ENCODE measurements at places on chromosomes 3 and 15.

DNA sequence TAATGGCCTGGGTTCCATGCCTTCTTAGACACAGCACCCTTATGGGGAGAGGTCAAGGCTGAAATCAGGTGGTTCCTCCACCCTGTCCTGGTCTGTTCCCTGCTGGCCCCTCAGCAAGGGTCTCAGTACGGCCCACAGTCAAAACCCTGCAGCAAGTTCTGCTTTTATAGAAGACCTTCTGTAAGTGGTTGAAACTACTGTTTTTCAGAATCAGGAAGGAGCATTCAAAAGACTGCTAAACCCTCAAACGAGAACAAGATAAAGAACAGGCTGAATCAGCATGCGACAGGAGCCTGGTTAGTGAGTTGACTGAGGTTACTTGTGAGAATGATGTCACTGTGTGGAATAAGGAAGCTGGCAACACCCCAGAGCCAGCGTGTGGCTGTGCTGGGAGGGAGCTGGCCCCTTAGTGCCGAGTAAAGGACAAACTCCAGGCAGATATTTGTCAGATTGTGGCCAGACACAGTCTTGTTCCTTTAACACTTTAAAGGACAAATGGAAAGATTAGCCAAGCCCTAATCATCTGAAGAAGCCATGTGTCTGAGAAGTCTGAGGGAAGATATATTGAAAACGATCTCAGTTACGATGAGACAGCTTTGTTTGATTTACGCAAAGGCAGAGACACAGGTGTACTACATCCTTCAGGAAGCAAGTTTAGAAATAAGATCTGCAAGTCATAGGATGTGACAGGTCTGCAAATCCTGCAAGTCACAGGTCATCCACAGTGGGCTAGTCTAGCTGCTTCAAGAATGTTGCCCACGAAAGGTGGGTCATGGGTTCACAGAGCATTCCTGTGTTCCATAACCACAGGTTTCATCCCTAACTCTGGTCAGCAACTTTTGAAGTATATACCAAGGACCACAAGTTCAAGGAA is 54.0 kb downstream of the B3GNT5 start:
- peak; percentile 74 for DNase-seq

DNA sequence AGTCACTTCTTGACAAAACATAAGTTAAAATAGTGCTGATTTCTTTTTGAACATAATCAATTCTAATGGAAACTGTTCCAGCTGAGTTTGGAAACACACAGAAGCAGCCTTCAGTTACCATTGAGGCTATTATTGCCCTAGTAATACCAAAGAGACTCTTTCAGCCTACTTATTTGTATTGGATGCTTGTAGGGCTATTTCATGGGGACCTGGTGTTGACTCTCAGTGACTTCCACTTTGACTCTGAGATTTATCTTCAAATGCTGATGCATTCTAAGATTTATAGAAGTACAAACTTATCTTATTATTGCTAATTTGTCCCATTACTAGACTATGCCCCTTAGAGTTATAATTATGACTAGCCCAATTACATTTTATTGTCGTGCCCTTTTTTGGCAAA is 67.4 kb downstream of the CMSS1 start:
- no peak for DNase-seq

GRCh38 chr3:43685921-43686320 is 4.8 kb upstream of the ABHD5 start:
- no peak for DNase-seq

GRCh38 chr15:68991723-68992122 is 22.8 kb upstream of the NOX5 start:
- DNase-seq, result no peak

DNA sequence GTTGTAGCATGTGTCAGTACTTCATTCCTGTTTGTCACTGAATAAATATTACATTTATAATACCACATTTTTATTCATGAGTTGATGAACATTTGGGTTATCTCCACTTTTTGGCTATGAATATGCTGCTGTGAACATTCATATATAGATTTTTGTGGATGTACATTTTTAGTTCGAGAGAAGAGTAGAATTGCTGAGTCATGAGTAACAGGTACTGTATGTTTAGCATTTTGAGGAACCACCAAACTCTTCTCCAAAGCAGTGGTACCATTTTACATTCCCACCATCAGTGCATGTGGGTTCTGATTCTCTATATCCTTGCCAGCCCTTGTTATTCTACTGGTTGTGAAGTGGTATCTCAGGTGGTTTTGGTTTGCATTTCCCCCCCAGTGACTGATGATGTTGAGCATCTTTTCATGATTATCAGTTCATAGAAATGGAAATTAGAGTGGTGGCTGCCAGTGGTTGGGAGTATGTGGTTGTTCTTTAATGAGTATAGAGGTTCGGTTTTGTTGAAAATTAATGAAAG is 59.6 kb downstream of the CCDC66 start:
- no peak for DNase-seq

DNA sequence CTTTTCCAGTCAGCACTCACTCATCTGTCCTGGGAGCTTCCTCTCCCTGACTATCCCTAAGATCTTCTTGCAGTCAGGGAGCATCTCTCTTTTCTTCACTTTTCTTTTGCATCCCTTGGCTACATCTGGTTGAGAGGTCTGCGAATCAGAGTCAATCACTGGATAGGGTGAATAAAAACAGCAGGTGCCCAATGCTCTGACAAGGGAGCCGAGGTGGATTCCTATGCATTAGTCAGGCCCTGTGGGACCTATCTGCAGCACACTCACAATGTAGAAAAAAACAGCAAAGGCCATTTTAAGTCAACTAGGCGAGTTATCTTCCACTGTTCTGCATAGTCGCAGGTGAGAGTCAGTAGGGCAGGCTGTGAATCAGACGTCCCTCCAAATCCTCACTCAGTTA is 35.5 kb downstream of the DZIP1L start:
- no peak for DNase-seq

- no peak for DNase-seq
Observed at GRCh38 chr3:155631323-155632019, 113.4 kb downstream of the PLCH1 start.

DNA sequence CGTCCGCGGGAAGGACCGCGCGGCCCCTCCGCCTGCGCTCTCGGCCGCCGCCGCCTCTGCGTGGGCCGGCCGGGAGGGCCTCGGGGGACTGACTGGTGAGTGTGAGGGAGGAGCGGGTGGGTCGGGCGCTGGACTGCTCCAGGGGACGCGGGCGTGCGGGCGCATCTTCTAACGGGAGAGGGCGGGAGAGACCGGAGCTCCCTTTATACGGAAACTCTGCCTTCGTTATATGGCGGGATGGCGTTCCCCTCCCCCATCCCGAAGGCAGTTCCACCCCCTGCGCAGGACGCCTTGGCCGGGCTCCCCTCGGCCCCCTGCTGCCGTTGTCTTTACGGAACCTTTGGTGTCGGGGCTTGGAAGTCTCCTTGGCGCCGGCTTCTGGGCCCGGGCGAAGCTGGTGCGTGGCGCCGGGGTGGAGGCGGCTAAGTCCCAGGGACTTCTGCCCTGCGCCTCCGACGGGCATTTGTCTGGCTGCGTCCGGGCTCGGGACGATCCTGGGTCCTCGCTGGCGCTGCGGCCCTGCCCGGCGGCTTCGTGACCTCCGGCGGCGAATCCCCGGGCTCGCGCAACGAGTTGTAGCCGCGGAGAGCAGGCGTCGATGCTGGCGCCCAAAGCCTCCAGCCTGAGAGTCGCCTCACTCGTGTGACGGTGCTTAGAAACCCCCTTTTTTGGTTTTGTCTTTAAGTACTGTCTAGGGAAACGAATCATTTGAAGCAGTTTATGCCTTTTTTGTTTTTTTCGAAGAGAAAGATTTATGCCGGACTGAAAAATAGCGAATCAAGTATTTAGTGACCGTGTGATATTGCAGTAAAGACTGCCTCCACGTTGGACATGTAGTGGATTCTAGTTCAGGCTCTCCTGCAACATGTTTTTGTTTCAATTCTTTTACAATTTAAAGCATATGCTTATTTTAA is 623 bp downstream of the ZNF639 start:
- DNase-seq, result peak; percentile 35

GRCh38 chr15:96335411-96336024 is 5.0 kb downstream of the NR2F2 start:
- no peak for DNase-seq

Data from kidney glomerular epithelial cell (primary cell).